Effector memory CD4-positive, alpha-beta T cell (primary cell): ENCODE measurements at places on chromosomes 3 and 15.

DNA sequence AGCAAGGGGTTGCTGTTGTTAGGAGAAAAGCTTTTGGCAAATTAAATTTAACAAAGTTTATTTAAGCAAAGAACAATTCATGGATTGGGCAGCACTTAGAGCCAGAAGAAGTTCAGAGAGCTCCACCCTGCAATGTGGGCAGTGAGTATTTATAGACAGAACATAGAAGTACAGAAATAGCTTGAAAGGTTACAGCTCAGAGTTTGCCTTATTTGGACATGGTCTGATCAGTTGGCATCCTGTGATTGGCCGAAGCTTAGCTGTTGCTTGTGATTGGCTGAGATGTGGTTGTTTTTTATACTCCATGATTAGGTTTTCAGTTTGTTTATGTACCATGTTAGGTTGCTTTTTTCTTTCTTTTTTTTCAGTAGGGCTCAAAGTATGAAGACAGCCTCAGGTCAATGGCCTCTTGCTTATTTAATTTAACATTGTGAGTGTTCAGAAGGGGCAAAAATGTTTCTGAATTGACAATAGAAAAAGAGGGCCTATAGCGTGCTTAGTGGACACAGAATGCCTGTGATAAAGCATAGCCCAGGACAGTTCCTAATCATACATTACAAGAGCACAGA lies 293.8 kb downstream of the IGSF11 start:
- no peak for DNase-seq

DNA sequence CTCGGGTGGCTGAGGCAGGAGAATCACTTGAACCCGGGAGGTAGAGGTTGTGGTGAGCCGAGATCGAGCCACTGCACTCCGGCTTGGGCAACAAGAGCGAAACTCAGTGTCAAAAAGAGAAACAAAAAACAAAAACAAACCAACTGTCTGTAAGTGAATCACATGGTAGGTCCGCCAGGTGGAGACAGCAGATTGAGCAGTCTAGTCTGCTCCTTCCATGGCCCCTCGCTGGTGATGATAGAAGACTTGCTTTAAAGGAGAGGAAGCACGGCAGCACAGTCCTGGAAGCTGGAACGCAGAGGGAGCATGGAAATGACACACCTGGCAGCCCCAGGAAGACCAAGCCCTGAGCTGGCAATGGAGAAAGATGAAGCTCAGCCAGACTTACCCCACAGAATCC lies 31.4 kb upstream of the MGLL start:
- DNase-seq: no peak

GRCh38 chr15:68630211-68630555 lies 51.4 kb downstream of the CORO2B start:
- no peak for DNase-seq

GRCh38 chr3:194487289-194488054 lies 670 bp upstream of the ATP13A3 start:
- no peak for DNase-seq

- no peak for DNase-seq
Measured at GRCh38 chr15:31016446-31016915, 25.1 kb upstream of the MTMR10 start.

- DNase-seq: no peak
Measured at GRCh38 chr3:1197051-1197450, 104.2 kb downstream of the CNTN6 start.

GRCh38 chr3:143956838-143957237 lies 14.8 kb upstream of the DIPK2A start:
- no peak for DNase-seq

GRCh38 chr3:171011109-171011872 lies 15.2 kb downstream of the SLC2A2 start:
- DNase-seq: no peak

DNA sequence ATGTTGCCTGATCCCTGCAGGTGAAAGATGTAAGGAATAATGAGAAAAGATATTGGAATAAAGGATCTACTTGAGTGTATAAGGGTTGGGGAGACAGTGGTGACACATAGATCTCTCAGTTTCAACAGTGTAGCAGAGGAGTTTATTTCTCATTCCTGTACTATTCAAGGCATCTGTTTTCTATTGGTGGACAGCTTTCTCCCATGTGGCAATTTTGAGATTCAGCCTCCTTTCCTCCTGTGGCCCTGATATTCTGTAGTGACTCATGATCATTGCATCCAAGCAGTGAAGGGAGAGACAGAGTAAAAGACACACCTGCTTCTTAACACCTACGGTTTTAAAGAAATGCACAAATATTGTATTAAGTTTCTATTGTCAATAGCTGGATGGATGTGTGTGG lies 327.6 kb downstream of the GRM7 start:
- no peak for DNase-seq

DNA sequence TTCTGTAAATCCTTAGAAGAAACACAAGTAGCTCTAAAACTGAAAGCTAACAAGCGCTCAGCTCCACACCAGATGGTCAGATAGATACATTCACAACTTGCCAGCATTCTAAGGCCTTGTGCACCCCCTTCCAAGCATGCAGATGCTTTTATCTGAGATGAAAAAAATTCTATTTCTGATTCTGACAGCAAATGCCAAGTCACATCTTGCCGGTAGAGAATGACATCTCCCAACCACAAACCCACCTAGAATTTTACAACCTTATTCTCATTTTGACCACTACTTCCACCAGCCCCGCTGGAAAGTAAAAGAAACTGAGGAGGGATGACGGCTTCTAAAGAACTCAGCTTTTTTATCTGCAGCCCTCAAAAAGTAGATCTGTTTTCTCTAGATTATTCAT lies 57.7 kb downstream of the SUMF1 start:
- no peak for DNase-seq

DNA sequence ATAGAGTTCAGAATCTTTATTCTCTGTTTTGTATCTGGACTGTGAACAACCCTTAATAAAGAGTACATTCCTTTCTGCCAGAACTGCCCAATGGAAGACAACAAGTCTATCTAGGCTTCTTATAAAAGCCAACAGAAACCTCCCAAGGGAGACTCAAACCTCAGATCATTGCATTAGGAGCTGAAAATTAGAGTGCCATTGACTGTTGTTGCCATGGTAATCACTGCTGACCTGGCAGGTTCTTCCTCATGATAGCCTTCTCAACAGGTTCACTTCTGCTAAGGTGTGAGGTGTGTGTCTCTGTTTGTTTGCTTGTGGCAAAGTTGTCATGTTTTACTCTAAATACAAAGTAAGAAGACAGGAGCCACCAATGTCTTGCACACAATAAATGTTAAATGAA lies 79.2 kb downstream of the TMEM108 start:
- no peak for DNase-seq

GRCh38 chr3:186487819-186488218 lies 56.4 kb downstream of the CRYGS start:
- DNase-seq: no peak

- DNase-seq: no peak
Measured at GRCh38 chr15:38085114-38085513, 150.7 kb downstream of the TMCO5A start.

DNA sequence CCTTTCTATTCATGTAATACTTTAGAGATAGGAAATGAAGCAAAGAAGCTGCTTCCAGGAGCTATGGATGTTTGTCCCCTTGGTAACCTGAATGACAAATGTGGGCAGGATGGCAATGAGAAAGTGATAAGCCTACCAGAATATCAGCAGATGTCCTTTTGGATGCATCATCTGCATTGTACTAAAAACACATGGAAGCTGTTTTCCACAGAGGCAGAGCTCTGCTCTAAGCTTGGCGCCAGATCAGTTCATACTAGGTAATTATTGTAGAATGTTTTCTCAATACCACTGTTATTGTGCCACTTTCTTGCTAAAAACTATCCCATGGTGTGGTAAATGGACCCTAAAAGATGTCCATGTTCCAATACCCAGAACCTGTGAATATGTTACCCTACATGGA lies 100.2 kb downstream of the DTWD1 start:
- DNase-seq: no peak

DNA sequence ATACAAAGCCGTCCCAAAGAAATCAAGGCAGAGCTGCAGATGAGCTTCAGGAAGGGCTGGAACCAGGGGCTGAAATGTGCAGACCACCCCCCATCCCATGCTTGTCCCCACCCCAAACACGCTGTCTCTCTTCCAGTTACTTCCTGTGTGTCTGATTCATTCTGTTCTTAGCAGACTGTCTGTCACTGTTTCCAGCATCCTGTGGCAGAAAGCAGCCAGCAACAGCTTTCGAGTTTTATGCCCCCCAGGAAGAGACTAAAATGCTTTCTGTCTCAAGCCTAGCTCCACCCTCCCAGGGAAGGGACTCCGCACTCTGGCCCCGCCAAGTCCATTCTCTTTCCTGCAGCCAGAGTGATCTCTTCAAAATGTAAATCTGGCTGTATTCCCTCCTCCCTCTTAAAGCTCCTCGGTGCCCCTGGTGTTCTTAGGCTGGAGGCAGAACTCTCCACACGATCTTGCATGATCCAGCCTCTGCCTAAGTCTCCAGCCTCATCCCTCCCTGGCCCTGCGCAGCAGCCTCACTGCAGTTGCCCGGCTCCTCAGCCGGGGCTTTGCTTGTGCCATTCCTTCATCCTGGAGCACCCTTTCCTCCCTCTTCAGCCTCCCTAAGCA lies 41.5 kb downstream of the HRH1 start:
- DNase-seq: no peak

DNA sequence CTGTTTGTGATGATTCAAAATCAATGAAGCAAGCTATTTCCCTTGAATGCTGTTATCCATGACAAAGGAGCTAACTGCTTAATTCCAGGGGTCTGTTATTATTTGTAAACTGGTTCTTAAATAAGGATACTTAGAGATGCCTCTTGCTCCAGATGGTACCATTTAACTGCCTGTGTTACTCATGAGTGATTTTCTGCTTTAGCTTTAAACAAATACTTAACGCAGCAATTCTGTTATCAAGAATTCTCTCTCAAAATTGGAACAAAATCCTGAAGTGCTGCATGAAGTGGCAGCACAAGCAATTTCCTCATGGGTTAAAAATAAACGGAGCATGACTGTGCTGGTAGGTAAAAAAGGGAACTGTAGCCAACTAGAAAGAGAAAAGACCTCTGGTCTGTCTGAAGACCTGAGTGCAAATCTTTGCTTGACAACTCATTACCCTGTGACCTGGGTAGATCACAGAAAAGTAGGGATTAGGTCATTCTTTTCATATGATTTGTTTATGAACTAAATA lies 62.5 kb upstream of the GBE1 start:
- no peak for DNase-seq

DNA sequence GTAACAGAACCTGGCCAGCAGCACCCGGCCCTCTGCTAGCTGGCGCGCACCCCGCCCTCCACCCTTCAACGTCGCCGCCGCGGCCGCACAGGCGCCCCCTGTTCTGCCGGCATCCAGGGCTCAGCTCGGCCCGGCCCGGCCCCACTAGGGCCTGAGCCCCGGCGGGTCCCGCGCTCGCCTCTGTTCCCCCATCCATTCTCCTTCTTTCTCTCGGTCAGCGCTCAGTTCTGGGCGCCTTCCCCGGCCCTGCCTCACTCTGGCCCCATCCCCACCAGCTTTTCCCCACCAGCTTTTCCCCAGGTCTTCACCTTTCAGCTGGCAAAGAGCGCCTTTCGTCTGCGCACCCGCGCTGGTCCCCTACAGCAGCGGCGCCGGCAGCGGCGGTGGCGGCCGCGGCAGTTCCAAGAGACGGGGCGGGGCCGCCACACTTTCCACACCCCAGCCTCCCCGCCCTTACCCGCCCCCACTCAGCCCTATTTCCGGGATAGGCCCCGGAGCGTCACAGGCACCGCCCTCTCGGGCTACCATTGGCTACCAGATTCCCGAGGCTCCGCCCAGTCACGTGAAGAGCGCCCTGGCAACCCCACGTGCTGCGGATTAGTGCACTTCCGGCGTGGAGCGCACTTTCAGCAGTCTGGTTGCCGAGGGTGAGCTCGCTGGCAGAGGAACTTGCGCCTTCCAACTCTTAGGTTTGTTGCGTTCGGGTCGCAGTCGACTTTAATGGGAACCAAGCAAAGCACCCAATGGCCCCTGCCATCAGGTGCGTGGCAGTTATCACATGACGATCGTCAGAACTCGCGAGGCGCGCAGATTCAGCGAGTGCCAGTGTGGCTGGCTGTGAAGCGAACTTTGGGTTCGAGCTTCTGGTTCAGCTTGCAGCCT lies at the start of gene EIF5A2:
EIF5A2 (minus strand) TSS at position 403 of the 882 bp plus-strand sequence. CDS start 831 bp downstream, outside the sequence.
- DNase-seq: peak; percentile 94

DNA sequence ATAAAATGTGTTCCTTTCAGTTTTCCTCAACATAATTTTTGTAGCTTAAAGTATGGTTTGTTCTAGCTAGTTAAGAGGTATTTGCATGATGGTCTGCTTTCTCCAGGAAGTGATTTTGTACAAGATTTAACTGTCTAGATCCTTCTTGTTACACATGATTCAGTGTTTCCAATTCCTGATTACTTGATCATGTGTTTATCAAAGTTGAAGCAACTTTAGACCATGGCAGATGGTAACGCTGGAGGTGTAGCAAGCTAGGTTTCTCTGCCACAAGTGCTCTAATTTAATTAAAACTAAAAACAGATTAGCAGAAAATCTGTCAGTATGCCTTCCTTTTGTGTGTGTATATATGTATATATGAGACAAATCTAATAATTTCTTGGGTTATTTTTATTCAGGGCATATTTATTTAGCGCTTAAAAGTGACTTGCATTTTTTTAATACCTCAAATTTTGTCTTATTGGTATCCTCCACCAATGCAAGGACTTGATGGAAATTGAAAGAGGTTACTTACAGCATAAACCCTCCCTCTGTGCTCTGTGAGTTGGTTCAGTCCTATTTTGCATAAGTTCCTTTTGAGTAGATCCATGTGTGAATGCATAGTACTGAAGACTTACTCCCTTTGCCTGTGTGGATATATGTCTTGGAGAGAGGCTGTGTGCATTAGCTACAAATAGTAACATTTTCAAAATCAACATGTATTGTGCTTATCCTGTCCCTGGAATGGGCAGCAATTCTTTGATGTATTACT lies 157.3 kb upstream of the CGNL1 start:
- DNase-seq: no peak

DNA sequence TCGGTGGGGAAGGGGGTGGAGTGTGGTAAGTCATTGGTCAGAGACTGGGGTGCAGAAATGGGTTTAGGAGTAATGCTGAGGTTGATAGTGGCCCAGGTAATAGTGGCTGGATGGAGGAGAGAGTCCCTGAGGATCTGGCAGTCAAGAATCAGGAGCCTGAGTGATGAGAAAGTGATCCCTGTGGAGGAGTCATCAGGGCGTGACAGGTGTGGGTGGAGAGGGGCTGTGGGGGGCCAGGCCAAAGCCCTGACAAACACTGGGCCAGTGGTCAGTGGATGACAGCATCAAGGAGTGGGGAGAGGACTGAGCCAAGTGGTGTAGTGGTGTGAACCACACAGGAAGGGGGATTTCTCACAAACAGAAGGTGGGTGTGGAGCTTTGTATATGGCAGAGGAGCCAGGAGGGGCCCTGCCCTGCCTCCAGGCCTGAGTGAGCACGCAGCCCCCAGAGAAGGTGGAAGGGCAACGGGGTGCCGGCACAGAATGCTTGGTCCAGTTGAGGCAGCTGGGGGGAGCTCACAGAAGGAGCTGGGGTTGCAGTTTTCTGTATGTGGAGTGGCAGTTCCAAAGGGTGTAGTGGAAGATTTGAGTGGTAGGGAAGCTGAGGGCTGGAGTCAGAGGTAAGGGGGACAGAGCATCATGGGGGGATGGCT lies 77.1 kb downstream of the SPSB4 start:
- no peak for DNase-seq

DNA sequence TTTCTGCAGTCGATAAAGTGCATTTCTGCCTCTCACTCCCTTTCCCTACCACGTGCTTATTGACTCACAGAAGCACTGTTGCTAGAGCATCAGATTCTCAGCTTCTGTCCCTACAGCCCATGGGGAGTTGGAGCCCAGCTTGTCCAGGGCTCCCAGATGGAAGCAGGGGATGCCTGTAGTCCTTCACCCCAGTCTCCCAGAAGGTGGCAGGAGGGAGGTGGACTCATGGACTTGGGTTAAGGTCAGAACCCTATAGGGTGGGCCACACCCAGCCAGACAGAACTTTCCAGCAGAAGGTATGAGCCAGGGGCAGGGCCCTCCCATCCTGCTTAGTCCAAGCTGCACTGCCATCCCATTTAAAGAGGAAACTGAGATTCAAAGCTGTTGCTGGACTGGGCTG lies 33.1 kb upstream of the SEMA3F start:
- DNase-seq: no peak
